ENCODE measurements at places on chromosomes 2 and 18.

DNA sequence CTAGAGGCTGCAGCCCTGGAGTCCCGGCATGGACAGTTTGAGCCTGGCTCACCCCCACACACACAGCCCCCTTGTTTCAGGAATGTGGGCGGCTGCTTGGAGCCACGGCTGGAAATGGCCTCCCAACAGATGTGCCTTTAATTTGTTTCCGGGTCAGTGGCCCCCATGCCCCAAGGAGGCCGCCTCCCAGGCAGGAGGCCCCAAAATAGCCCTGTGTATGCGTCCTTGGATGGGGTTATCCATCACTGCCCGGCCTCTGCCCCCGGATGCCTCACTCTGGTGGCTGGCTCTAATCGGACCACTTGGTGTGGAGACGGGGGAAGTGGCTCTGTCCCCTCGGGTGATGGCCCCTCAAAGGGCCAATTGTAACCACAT lies 151.9 kb upstream of the MYCN start:
- no peak for DNase-seq

DNA sequence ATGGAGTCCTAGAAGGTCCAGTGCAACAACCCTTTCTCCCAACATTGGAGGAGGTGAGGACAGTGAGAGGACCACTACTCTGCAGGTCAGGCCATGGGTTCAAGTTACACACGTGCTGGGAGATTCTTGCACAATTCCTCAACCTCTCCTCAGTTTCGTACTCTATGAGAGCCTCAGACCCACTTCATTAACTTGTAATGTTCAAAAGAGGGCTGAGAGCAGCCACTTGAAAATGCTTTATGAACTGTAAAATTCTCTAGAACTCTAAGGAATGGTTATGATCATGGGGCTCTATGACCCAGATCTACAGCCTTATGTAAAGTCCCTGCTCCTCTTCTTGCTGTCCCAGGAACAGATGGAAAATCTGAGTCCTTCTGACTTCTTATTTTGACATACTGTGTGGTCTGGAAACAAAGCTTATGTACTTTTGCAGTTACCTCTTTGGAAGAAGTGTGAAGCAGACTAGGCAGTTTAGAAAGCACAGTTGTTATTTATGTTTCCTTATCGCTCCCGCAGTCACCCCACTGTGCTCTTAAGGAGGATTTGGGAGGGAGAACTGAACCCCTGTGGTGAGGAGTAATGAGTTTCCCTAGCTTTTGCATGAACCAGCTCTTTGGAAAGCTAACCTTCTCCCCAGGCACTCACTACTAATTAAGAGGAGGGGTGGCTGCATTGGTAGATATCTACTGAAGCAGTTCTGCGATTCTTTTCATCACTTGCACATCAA lies 296.6 kb downstream of the LRRTM1 start:
- DNase-seq: no peak

- DNase-seq: no peak
Measured at GRCh38 chr2:184367211-184367610, 231.1 kb upstream of the ZNF804A start.

DNA sequence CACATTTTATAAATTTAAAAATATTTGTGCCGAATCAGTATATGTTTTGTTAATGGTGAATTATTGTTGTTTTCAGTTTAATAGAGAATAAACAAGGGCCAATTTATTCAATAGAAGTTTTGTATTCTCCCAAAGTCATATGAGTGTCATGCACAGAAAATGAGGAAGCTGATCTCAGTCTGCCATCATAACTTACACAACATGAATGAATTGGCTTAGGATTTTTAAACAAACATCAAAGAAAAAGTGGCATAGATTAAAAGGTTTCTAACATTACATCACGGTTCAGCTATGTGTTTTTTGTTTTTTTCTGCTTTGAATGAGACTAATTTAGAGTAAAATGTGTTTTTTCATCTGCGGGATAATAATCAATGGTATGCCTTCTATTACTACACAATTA lies 123.4 kb upstream of the CTNNA2 start:
- no peak for DNase-seq

- no peak for DNase-seq
Measured at GRCh38 chr18:62018759-62019041, 125.9 kb upstream of the RNF152 start.

DNA sequence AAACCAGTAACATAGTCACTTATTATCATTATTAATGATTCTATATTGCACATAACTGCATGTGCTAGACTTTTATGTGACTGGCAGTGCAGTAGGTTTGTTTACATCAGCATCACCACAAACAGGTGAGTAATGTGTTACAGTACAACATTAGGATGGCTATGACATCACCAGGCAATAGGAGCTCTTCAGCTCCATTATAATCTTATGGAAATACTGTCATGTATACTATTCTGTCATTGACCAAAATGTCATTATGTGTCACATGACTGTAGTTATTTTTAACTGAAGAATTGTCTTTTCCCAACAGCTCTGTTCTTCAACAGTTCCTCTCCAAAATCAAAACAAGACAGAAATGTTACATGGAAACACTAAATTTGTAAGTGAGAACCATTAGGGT lies 96.3 kb downstream of the C18orf54 start:
- no peak for DNase-seq

DNA sequence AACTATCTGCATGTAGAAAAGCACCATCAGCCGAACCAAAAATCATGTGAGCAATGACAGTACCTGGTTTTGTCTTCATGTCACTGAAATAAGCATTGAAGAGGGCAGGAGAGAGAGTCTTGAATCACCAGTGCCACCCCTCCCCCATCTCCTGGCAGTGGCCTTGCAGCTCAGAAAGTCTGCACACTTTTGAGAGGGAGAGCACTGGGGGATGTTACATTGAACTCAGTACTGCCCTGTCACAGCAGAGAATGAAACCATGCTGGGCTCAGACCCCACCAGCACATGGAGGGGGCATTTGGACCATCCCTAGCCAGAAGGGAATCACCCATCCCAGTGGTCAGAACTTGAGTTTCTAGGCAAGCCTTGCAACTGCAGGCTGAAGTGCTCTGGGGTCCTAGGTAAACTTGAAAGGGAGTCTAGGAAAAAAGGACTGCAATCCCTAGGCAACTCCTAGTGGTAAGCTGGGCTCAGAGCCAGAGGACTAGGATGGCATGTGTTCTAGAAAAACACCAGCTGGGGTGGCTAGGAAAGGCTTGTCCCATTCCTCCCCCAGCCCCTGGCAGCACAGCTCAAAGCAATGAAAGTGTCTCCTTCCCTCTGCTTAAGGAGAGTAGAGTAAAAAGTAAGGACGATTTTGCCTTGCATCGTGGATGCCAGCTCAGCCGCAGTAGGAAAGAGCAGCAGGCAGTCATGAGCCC lies 259.9 kb upstream of the MYT1L start:
- DNase-seq: no peak

GRCh38 chr2:126663184-126663963 lies 7.4 kb downstream of the GYPC start:
- no peak for DNase-seq

- no peak for DNase-seq
Measured at GRCh38 chr18:24731981-24732380, 271.5 kb downstream of the HRH4 start.

GRCh38 chr2:170236680-170237047 lies 58.7 kb downstream of the MYO3B start:
- no peak for DNase-seq

GRCh38 chr18:10805587-10806118 lies 279.8 kb downstream of the NAPG start:
- no peak for DNase-seq

GRCh38 chr2:188746727-188747126 lies 227.4 kb upstream of the COL3A1 start:
- DNase-seq: no peak

DNA sequence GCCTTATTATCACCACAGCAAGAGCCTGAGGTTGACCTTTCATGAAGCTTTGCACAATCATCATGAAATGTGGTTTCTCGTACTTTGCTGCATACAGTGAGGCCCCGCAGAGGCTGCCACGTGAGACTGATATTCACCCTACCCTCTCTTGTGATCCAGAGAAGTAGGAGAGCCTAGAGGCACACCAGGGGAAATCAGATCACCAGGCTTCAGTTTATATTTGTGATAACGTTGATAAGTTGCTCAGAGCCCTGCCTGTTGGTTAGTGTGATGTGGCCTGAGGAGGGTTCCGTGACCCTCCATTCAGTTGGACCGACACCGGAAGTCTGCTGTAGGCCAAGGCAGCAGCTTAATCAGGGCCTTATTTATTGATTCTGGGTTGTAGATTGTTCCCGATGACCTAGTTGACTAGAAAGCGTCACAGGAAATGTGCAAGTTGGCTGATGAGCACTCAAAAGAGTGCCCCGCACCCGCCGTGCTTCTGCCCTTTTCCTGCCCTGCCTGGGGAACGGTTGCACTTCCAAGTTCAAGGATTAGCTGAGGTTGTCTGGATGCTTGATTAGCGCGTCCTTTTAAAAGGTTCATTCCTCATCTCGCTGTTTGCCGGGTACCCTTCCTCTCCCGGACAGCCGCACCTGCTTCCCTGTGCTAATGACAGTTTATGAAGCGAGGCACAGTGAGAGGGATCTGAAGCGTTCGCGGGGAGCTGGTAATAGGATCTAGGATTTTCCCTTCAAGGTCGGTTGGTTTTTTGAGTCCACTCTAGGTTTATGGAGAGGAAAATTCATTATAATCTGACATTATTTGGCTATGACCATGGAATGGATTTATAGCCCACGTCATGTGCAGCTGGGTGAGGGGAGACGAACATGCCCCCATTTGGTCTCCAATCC lies 146.4 kb downstream of the SH3RF3 start:
- DNase-seq: no peak

- no peak for DNase-seq
Measured at GRCh38 chr2:138213624-138214023, 249.4 kb downstream of the HNMT start.

- DNase-seq: no peak
Measured at GRCh38 chr2:184413671-184414229, 184.6 kb upstream of the ZNF804A start.

GRCh38 chr2:37907501-37908225 lies 17.4 kb upstream of the RMDN2 start:
- DNase-seq: no peak

DNA sequence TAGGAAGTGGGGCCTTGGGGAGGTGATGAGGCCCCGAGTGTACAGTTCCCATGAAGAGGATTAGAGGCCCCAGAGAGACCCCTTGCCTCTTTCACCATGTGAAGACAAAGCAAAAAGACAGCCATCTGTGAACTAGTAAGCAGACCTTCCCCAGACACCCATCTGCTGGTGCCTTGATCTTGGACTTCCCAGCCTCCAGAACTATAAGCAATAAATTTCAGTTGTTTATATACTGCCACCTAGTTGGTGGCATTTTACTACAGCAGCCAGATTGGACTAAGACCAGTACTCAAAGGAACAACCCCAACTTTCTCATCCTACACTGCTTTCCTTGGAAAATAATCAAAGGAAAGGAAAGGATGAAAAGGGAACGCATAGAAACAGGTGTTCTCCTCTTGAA lies 27.9 kb upstream of the CREG2 start:
- DNase-seq: peak; percentile 7

- DNase-seq: peak; percentile 44
Measured at GRCh38 chr2:64538764-64539433, 14.8 kb downstream of the AFTPH start.

GRCh38 chr18:23814991-23815614 lies 125.8 kb downstream of the LAMA3 start:
- no peak for DNase-seq

DNA sequence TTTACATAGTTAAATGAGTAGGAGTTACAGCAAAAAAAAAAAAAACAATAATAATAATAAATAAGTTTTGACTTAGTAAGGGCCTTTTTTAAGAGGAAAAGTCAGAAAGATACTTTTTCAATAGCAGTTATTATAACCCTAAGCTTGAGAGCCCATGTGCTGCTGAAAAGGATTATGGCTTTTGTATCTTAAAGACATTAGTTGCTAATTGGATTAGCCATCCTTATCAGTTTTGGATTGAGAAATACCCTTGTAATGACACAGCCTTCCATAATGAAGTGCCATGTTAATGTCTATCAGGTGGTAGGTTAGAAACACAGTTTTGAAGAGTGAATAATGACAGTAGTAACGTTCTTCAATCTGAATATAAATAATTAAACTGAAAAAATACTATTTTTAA lies 554.0 kb downstream of the RIT2 start:
- DNase-seq: no peak

DNA sequence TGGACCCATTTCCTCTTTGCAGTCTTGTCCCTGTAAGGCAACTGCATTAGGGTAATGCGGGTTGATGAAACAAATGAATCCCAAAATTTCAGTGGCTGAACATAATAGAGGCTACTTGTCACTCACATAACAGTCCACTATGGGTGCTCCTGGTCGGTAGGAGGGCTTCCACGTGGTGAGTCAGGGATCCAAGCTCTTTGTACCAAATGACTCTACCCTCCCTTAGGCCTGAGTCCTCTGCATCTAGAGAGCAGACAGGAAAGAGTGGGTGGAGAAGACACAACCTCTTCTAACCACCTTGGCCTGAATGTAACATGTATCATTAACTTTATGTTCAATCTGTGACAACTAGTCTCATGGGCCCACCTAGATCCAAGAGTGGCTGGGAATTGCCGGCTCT lies 86.2 kb upstream of the HAAO start:
- DNase-seq: peak; percentile 10

DNA sequence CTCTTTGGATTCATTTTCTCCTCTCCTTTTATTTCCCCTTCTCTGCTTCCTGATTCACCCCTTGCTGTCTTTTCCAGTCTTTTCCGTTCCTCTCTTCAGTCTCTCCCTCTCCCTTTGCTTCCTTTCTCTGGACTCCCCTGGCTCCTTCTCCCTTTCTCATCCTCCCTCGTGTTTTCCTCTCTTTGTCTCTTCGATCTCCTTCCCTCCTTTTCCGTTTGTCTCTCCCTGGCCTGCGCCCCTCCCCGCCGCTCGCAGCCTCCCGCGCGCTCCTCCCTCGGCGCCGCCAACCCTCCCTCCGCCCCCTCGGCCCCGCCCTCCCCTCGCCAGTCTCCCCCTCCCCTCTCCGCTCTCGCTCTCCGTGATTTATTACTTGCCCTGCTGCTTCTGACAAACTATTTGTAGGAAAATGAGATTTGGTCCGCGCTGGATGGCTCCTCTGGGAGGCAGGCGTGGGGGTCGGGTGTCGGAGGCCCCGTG lies 46.0 kb upstream of the PAX8 start:
- DNase-seq: peak; percentile 21

DNA sequence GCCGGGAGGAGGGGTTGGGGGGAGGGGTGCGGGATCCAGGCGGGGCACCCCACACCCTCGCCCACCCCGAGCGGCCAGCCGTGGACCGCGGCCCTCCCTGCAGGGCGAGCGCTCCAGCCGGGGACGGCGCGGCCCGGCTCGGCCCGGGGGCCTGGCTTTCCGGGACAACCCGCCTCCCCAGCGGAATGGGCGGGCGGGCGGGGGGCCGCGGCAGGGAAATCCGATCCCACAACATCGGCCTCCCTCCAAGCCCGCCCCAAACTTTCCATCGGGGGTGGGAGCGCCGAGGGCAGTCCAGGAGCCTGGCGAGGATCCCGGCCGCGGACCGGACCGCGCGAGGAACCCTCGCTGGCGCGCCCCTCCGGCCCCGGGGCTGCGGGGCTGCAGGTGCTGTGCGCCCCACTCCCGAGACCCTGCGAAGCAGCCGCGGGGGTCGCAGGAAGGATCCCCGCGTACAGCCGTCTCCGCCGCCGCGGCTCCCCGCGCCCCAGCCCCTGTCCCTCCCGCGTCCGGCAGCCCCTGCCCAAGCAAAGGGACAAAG lies 529 bp downstream of the SEMA4C start:
- DNase-seq: no peak
